ENCODE measurements at places on chromosomes 1 and 21.
A peak's percentile ranks its signal among the peaks of the same experiment; 100 is the strongest.

DNA sequence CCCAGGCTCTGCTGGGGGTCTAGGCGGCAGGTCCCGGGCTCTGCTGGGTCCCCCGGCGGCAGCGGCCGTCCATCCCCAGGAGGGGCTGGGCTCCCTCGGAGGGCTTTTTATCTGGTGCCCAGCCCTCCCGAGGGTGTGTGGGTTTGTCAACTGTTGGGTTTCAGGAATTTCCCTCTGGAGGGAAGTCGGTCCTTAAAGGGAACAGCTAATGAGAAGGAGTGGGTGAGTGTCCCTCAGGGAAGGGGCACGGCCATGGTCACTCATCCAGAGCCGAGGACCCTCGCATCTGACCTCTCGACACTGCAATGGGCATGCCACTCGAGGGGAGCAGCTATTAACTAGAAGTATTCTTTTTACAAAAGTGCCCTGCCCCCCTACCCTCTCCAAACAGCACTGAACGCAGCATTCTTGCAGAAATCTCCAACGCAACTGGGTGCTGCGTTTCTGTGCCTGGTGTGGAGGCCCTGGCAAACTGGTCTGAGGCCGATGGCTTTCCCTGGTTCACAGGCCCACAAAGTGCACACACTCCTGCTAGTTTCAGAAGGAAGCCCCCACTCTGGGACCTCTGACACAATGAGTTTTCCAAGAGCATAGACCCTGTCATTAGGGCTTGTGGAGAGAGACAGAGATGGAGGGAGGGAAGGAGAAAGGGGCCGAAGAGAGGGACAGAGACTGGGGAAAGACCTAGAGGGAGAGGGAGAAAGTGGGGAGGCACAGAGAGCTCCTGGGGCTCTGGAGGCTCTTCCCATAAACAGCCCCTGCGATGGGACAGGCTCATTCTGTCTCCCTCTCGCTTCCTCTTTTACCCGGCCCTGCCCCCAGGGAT lies 1.0 kb upstream of the TSPEAR start:
- no peak for DNase-seq

- DNase-seq: peak; percentile 90
These were observed at the start of gene S100A10 for GRCh38 chr1:151993734-151994496. TSS of gene S100A10 (minus strand) at chr1:151993859. CDS start at chr1:151986230, 7,629 bp downstream.

DNA sequence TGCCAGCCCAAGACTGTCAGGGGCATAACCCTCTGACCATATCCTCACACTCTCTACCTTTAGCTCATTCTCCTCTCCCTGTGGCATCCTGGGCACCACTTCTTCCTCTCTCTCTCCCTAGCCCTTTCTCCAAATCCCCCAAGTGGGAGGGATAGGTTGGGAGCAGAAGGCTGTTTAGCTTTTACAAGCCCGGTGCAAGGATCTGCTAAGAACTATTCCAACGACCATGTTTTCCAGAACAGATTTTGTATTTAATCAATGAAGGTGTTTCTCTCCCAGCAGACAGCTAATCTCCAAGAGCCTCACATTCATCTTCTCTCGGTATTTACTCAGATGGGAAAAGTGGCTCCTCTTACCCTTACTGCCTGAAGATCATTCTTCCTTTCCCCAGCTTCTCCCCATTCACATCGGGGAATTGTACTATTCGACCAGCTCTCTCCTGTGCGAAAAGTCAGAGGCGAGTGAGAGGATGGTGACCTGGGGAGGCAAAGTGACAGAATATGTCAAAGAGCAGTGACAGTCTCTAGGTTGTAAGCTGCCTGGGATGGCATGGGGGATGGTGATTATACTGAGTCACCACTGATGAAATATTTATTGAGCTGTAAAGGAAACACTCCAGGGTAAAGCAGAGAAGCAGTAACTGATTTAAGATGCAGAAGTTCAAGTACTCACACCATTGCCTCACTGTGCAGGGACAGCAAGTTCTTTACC lies 47.0 kb upstream of the RBM15 start:
- DNase-seq: no peak

- no peak for DNase-seq
These were observed 177.1 kb downstream of the MAGI3 start for GRCh38 chr1:113567427-113567826.

- DNase-seq: no peak
These were observed 32.7 kb downstream of the WDTC1 start for GRCh38 chr1:27267153-27267552.

- DNase-seq: no peak
These were observed 97.6 kb upstream of the DYNLT5 start for GRCh38 chr1:66654643-66655042.

GRCh38 chr21:28922368-28922767 lies 70.3 kb downstream of the LTN1 start:
- DNase-seq: no peak

DNA sequence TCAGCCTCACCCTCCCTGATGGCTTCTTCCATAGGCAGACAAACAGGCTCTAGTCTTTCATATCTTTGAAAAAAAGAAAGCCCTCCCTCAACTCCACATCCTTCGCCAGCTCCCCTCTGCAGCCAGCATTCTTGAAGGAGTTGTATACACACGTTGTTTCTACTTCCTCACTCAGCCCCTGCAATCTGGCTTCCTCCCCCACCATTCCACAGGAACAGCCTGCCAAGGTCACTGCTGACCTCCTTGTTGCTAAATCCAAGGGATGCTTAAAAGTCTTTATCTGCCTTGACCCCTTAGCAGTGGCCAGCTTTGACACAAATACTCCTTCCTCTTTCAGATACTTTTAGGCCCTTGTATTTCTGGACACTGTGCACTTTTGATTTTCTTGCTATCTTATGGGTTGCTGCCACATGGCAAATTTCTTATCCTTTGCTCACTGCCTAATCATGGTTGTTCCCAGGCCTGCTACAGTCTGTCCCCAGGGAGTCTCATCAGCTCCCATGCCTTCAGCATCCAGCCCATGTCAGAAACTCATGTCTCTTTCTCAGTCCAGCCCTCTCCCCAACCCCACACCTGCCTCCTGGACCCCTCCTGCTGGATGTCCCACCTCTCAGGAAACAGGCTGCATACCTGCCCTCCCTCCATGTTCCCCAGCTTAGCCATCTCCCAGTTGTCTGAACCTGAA lies 8.3 kb downstream of the FAM229A start:
- DNase-seq: no peak

- no peak for DNase-seq
These were observed 180.8 kb downstream of the ZSCAN20 start for GRCh38 chr1:33653226-33653625.

- DNase-seq: no peak
These were observed 73.6 kb upstream of the CDC42BPA start for GRCh38 chr1:227391879-227392278.

GRCh38 chr1:38166461-38166860 lies 119.9 kb upstream of the POU3F1 start:
- no peak for DNase-seq

GRCh38 chr1:111778541-111779051 lies 22.9 kb downstream of the DDX20 start:
- DNase-seq: no peak

- DNase-seq: peak; percentile 77
These were observed 166.8 kb downstream of the HIVEP3 start for GRCh38 chr1:41751804-41752513.

GRCh38 chr1:194024659-194025058 lies 838.2 kb upstream of the B3GALT2 start:
- peak; percentile 62 for DNase-seq

DNA sequence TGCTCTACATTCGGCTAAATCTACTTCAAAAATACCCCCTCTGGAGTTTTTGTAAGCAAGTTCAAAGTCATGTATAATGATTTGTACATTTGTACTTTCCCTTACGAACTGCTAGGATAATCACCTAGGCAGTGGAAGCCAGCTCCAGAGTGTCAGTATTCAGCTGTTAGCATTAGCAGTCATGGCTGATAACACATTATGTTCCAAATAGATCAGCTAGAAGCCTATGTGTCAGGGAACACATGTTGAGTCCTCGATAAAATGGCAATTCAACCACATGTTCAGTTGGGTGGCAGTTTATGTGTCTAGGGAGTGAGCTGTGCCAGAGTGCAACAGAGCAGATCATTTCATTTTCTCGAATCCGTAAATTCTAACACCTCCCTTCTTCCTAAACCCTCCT lies 65.8 kb upstream of the KRTAP11-1 start:
- no peak for DNase-seq

- no peak for DNase-seq
These were observed 91.1 kb downstream of the USP25 start for GRCh38 chr21:15820852-15821379.

GRCh38 chr1:156642265-156643048 lies 540 bp downstream of the BCAN start:
- DNase-seq: no peak

- DNase-seq: no peak
These were observed 19.9 kb downstream of the CASQ2 start for GRCh38 chr1:115748401-115749150.

GRCh38 chr1:168676029-168676812 lies 52.8 kb downstream of the DPT start:
- no peak for DNase-seq

DNA sequence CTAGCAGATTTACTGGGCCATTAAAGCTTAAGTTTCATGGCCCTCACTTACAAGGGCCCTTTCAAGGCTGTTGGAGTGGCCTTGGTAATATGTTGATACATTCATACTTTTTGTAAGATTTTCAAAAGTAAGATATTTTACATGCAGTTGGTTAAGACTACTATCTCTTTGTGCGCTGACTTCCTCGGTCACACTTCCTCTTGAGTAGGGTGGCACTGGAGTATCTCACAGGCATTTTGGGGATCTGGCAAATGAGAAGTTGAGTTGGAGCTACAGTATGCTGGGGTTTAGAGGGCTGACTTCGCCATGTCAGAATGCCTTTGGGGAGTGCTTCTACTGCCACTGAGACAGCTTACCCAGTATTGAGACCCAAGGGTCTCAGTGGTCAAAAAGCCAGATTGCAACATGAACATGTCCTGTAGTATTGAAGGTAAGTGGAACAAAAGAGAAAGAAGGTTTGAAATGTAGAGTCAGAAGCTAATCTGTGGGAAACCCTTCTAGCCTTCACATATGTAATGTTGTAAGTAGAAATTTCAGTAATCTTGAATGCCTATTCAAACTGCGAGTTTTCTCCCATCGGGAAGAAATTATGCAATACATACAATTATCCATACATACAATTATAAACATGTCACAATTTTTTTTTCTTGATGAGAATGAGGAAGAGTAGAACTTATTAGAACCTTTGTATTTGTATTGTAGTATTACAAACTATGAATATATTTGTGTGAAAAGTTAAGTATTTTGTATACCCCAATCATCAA lies 32.3 kb upstream of the RALGPS2 start:
- DNase-seq: no peak

- DNase-seq: no peak
These were observed 138.9 kb downstream of the TOMM20 start for GRCh38 chr1:234989479-234990327.

Data from ACHN (cell line).